ENCODE measurements at places on chromosomes 1 and 21. TPM values are rescaled to one million over a fixed set of nuclear protein-coding genes. Genes with fewer than 3 reads are reported as not detected.

Gene OR2L2
- polyA plus RNA-seq, result not detected

Gene LGR6
- 0.60 TPM for polyA plus RNA-seq

Gene S100A8
- not detected for polyA plus RNA-seq

Gene CDC20
- polyA plus RNA-seq, result 116 TPM

Gene MRPS21
- polyA plus RNA-seq, result 113 TPM

Gene HCRTR1
- polyA plus RNA-seq, result not detected

Gene HAPLN2
- polyA plus RNA-seq, result 0.13 TPM
